ENCODE measurements at places on chromosomes 5 and 9. TPM values are rescaled to one million over a fixed set of nuclear protein-coding genes. Genes with fewer than 3 reads are reported as not detected.

Gene ARID3C
- total RNA-seq, result not detected

Gene WDR55
- total RNA-seq, result 11.8 TPM

Gene STX17
- total RNA-seq, result 25.4 TPM

Gene IL4
- total RNA-seq, result not detected

Gene GIN1
- total RNA-seq, result 4.7 TPM

Gene PLAC8L1
- total RNA-seq, result not detected

Gene TTC39B
- 21.0 TPM for total RNA-seq

Gene SLC1A1
- not detected for total RNA-seq

All from mononuclear cell (primary cell).